ENCODE measurements at places on chromosomes 2 and 18. TPM values are rescaled to one million over a fixed set of nuclear protein-coding genes. Genes with fewer than 3 reads are reported as not detected.

KCNF1 gene
- total RNA-seq, result not detected

PLA2R1 gene
- not detected for total RNA-seq

COL4A3 gene
- total RNA-seq, result 43.9 TPM

DCDC2C gene
- not detected for total RNA-seq

MARCHF4 gene
- not detected for total RNA-seq

C1QL2 gene
- not detected for total RNA-seq

SOX11 gene
- not detected for total RNA-seq

WNT6 gene
- total RNA-seq, result 0.84 TPM

AKAIN1 gene
- not detected for total RNA-seq

TUBA3E gene
- not detected for total RNA-seq

PRKRA gene
- total RNA-seq, result 71.9 TPM

GPR75 gene
- 5.8 TPM for total RNA-seq

DYNAP gene
- total RNA-seq, result not detected

TDRD15 gene
- total RNA-seq, result 1.1 TPM

TMSB10 gene
- total RNA-seq, result 868 TPM

SMAD7 gene
- total RNA-seq, result 20.9 TPM

CD8A gene
- 0.76 TPM for total RNA-seq

ANKRD53 gene
- total RNA-seq, result 1.4 TPM

FBXO11 gene
- 107 TPM for total RNA-seq

GDF7 gene
- total RNA-seq, result 14.8 TPM

BCL2 gene
- total RNA-seq, result 144 TPM

ACADL gene
- total RNA-seq, result not detected

SCYGR6 gene
- not detected for total RNA-seq

TMEM37 gene
- not detected for total RNA-seq

ZC3H15 gene
- total RNA-seq, result 61.4 TPM

RAD51AP2 gene
- total RNA-seq, result not detected

ZNF385B gene
- not detected for total RNA-seq

PKP4 gene
- 13.3 TPM for total RNA-seq

KANSL1L gene
- total RNA-seq, result 25.5 TPM

SF3B1 gene
- total RNA-seq, result 523 TPM

IL18R1 gene
- 1.1 TPM for total RNA-seq

CFAP221 gene
- not detected for total RNA-seq

CD28 gene
- total RNA-seq, result 0.10 TPM

CREG2 gene
- total RNA-seq, result not detected

CGREF1 gene
- total RNA-seq, result not detected

LYPD6 gene
- not detected for total RNA-seq

CFC1 gene
- total RNA-seq, result not detected

SNORC gene
- total RNA-seq, result 0.94 TPM

UGT1A8 gene
- not detected for total RNA-seq

POU3F3 gene
- total RNA-seq, result not detected

VAMP5 gene
- total RNA-seq, result 16.9 TPM

CCDC148 gene
- not detected for total RNA-seq

MAPK4 gene
- total RNA-seq, result not detected

REG1B gene
- total RNA-seq, result not detected

PFN4 gene
- total RNA-seq, result 0.66 TPM

GALNT5 gene
- not detected for total RNA-seq

PSD4 gene
- total RNA-seq, result 203 TPM

STEAP3 gene
- total RNA-seq, result 1.1 TPM

RTP5 gene
- not detected for total RNA-seq

DLX2 gene
- total RNA-seq, result 0.52 TPM

KIAA2012 gene
- total RNA-seq, result not detected

FSHR gene
- not detected for total RNA-seq

PAX8 gene
- total RNA-seq, result 0.64 TPM

Measured in B cell (primary cell).